ENCODE measurements at places on chromosomes 1 and 21. TPM values are rescaled to one million over a fixed set of nuclear protein-coding genes. Genes with fewer than 3 reads are reported as not detected.

C2CD4D gene
- not detected for total RNA-seq

C1QC gene
- total RNA-seq, result not detected

SUMO3 gene
- total RNA-seq, result 69.1 TPM

GBP7 gene
- total RNA-seq, result not detected

FOXO6 gene
- 0.80 TPM for total RNA-seq

FBLIM1 gene
- 27.8 TPM for total RNA-seq

RGS4 gene
- total RNA-seq, result not detected

DDAH1 gene
- 7.4 TPM for total RNA-seq

SH3BGRL3 gene
- total RNA-seq, result 140 TPM

KANK4 gene
- total RNA-seq, result 0.26 TPM

KRTAP11-1 gene
- total RNA-seq, result not detected

AKNAD1 gene
- total RNA-seq, result 1.6 TPM

C1orf94 gene
- total RNA-seq, result not detected

All from A549 treated with Mapracorat at 1 μM for 4 hours (cell line).